ENCODE measurements at places on chromosomes 3 and 15.

GRCh38 chr15:75694241-75695182 lies 18.1 kb downstream of the CSPG4 start:
- peak; percentile 78 for DNase-seq

- DNase-seq = no peak
These were observed 58.5 kb downstream of the GPR160 start for GRCh38 chr3:170096342-170096741.

DNA sequence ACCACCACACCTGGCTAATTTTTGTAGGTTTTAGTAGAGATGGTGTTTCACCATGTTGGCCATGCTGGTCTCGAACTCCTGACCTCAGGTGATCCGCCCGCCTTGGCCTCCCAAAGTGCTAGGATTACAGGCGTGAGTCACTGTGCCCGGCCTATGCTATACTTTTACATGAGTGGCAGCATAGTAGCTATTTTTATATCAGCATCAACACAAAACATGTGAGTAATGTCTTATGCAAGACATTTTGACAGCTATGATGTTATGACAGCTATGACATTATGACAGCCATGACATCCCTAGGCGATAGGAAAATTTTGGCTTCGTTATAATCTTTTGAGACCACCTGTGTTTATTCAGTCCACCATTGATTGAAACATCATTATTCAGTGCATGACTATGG lies 4.1 kb upstream of the NAALADL2 start:
- DNase-seq = no peak

DNA sequence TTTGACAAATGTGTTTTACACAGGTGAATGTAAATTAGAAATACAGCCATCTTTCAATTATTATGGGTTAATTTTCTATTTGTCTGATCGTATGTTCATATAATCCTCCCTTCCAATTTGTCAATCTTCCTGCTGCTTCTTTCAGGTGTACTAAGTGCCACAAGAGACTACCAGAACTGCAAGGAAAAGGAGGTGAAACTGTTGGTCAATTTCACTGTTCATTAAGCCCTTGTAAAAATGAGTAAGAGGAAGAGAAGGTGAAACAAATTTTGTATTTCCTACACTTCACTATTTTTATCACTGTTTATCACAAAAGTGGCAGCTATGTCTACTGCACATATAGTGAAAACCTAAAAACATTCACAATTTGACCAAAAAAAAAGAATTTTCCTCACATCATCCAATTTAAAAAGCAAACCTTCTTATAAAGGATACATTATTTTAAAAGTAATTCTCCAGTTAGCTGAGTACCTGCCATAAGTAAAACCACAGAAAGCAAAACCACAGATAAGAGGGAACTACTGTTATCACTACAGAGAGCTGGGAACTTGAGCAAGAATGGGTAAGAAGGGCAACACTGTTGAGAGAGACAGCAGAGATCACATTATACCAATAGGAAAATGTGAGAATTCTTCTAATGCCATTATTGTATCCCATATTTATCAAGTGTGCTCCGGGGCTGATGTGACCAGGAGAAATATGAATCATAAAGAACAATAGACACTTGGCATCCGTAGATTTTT lies 163.0 kb downstream of the TBC1D5 start:
- DNase-seq = no peak

DNA sequence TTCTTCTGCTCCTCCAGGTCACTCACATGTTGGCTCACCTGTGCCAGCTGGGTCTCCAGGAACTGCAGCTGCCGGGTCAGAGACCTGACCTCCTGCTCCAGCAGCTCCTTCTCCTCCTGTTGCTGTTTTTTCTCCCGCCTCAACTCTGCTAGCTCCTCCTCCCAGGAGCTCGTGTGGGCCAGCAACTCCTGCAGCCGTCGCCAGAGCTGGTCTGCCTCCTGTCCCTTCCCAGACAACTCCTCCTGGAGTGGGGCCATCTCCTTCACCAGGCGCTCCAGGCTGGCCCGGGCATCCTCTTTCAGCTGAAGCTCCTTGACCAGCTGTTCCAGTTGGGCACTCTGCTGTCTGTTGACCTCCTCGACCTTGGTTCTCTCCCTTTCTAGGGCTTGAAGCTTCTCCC lies 24.5 kb downstream of the CXCR6 start:
- DNase-seq = no peak

DNA sequence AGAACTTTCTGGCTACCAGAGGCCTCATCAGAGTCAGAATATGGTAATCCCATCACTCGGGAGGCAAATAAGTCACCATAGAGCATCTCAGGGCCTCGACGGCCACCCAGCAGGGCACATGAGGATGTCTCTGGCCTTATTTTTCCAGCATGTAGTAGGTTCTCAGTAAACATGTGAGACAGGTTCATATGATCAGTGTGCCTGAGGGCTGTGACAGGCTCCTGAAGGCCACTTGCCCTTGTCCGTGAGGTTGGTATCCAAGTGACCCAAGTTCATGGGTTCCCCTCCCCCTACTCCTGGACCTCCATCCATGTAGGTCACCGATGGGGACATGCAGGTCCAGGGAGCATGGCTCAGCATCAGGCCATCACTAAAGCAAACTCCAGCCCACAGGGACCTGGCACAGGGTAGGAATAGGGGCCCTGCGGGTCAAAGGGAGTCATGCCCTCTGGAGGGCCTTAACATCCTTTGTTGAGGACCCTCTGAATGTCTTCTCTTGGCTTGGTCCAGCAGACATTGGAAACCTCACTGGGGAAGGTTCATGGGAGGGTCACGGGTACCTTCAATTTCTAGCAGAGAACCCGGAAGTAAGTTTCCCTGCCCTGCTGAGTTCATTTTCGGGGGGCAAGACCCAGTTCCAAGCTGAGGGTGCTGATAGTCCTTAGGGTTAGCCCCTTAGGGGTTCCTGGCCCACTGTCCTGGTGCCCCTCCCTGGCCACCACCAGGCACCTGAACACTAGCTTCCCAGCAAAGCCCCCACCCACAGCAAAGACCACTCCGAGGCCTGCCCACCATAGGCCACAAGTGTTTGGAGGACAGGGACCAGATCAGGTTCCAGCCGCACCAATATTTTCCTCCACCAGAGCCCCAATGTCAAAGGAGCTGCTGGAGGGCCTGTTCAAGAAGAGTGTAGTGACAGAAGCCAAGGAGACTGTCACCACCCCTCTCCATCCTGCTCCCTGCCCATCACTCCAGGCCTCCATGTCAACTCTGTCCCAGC lies 61.1 kb downstream of the ZNF445 start:
- DNase-seq = no peak

DNA sequence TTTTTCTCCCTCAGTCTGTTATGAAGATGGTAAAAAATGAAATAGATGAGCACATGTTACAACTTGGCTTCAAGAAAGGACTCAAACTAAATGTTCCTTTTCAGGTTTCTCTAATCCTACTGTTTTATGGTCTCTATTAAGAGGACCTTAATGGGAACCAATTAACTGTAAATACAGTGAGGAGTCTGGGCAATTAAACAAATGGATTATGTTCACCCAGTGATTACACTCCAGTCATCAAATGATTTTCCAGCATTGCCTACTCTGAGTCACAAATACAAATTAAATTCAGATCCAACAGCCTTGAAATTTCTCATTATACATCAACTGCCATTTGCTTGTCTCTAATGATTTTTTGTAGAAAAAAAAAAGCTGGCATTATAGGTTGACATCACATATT lies 129.2 kb downstream of the NEK10 start:
- DNase-seq = no peak

- DNase-seq = no peak
These were observed 134.0 kb downstream of the PGPEP1L start for GRCh38 chr15:98873441-98874218.

DNA sequence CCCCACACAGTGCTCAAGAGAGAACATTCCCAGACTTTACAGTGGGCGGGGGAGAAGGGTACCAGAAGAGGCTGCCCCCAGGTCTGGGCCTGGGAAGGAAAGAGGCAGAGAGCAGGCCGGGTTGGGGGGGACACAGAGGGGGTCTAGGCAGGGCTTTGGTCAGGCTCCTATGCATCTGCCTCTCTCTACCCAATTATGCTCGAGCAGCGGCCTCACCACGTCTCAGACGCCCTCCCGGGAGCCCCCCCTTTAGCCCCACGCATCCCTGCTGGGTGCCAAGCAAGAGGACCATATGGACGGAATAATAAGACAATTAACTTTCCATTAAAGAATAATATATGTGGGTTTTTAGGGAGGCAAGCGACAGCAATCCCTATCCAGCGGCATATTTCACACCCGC lies 32.8 kb downstream of the CACNA2D2 start:
- no peak for DNase-seq

- DNase-seq = no peak
These were observed 236.8 kb downstream of the KLF13 start for GRCh38 chr15:31563421-31563820.

DNA sequence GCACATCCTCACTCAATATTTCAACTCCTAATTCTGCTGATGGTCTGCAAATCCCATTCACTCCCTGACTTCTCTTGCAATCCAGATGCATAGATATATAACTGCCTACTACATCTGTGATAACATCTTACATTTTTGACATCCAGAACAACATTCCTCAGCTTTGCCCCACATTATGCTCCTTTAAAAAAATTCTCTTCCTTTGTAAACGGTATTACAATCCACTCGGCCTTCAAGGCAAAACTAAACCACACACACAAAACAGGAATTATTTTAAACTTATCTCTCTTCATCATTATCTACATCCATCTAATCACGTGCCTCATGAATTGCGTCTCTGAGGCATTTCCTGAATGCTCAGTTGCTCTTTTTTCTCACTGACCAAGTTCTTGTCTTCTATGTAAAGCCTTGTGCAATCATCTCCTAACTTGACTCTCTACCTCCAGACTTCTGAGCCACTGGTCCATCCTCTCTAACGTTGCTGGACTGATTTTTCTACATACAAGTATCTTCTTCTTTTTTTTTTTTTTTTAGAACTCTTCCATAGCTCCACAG lies 117.0 kb downstream of the SATB1 start:
- no peak for DNase-seq

GRCh38 chr3:119841808-119842471 lies 60.0 kb downstream of the NR1I2 start:
- DNase-seq = no peak

DNA sequence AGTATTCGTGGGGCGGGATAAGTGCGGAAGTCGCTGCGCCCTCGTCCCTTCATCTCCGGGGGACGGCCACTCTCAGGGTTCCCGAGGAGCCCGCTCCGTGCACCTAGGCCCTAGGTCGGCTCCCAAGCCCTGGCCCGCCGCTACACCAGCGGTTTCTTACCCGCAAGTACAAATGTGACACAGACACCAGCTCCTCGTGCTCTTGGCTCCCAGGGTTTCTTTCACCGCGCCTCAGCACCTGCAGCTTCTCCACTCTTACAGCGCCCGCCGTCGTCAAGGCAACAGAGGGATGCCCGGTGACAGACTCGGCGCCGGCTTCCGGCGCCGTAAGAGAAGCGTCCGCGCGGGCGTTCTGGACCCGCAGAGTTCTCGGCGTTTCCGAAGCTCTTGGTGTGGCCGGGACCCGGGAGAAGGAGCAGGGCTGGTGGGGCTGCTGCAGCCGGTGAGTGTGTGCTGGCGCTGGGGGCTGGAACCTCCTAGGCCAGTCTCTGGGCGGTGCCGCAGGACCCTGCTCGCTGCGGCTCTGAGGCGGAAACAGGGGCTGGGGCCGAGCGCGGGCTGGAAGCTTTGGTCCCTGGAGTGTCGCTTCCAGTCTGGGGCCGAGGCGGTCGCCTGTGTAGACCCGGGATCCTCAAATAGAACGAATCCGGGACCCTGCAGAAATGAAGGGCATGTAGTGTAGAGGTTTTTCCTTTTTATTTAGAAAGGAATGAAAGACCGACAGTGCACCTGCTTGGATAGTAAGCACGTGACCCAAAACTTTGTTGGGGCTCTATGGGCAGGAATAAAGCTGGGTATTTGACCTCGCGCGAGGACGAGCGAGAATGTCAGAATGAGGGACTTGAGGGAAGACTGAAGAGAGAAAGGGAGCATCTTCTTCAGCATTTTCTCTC lies 155.4 kb upstream of the GOLGA6L4 start:
- no peak for DNase-seq

GRCh38 chr3:164730815-164731360 lies 347.4 kb downstream of the SI start:
- no peak for DNase-seq

- DNase-seq = no peak
These were observed 27.5 kb upstream of the ZNF148 start for GRCh38 chr3:125402639-125403038.

GRCh38 chr3:182172534-182172933 lies 460.8 kb downstream of the SOX2 start:
- DNase-seq = no peak

GRCh38 chr15:93413745-93414144 lies 324.7 kb upstream of the RGMA start:
- no peak for DNase-seq

GRCh38 chr15:45377609-45378148 lies 665 bp downstream of the GATM start:
- peak; percentile 11 for DNase-seq

DNA sequence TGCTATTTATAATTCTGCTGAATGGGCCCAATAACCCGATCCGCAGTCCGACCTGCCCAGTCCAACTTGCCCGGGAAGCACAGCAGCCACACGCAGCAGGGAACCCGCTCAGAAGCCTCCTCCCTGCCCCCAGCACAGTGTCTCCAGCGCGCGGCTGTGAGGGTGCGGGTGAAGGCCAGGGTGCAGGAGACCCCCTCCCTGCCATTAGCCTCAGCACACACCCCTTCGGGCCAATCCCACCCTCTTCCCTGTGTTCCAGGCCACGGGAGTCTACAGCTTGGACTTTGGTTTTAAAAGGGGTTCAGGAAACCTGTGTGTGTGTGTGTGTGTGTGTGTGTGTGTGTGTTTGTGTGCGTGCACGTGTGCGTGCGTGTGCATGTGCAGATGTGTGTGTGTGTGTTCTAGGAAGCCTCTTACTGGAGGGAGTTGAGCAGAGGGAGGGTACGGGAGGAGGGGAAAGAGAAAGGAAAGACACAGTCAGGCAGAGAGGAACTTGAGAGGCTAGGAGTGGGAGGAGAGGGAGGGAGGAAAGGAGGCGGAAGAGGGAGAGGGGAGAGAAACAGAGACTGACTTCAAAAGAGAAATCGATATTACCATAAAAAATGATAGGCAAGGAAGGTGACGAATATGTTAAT lies 34.2 kb downstream of the ATP2B2 start:
- DNase-seq = no peak

All from Calu3 (cell line).